Central memory CD8-positive, alpha-beta T cell (primary cell): ENCODE measurements at places on chromosomes 12 and 14.

GRCh38 chr12:22951206-22951605 is 326.2 kb downstream of the ETNK1 start:
- DNase-seq = no peak

GRCh38 chr14:49594347-49595091 is 4.2 kb upstream of the LRR1 start:
- DNase-seq = no peak

DNA sequence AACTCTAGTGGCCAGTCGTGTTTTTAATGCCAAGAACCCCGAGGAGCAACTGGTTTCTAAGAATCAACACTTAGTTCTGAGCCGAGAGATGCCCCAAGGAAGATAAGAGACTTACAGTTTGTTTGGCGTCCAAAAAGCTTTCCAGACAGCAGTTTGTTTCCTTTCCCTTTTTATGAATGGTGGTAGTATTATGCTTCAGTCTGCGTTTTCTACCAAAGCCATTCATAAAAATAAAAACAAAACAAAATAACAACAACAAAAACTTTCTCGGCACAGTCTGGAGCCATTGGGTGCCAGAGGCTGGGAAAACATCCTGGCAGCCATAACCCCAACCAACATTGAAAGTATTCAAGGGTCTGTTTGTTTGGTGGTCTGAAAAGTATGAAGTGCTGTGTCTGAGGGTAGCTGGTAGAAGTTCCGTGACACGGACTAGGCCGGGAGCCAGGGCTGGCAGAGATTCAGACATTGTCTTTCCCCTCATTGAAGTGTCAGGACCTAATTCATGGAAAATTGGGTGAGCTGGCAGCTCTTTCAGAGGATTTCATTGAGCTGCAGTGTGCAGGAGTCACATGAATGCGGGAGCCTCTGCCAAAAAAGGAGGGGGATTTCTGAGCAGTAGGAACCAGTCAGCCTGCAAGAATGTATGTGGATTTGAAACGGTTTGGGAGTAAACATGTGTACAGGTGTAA is 124.2 kb downstream of the HMGA2 start:
- no peak for DNase-seq

DNA sequence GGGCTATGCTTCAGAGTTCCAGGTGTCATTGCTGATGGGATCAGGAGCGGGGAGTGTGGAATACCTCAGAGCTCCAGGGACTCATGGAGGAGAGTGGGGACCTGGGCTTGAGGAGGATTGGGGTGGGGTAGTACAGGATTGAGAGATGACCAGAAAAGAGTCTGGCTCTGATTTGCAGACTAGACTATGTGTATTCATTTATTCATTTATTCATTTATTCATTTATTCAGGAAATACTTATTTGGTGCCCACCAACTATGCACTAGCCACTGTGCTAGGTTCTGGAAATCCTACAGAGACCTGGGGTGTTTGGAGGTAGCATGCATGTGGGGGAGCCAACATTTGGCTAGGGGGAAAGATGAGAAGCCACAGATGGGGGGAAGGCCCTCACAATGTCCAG is 871 bp upstream of the KRT83 start:
- DNase-seq = no peak

- DNase-seq = no peak
These were observed 180.2 kb upstream of the PZP start for GRCh38 chr12:9388379-9388778.

DNA sequence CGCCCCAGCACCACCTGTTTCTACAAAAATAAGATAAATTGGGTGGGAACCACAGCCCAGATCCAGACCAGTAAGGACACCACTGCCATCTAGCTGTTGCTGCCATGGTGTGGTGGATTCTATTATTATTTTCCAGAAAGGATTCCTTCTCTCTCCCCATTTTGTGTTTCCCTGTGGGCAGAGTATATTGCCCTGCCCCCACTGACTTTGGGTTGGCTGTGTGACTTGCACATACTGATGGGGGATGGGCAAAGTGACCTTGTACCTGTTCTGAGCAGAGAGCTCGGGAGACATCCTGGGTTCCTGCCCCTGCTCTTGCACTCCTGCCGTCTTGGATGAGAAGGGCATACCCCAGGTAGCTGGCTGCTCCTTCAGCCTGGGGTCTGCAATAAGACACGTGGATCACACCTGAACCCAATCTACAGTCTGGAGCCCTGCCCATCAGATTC is 24.3 kb downstream of the MOAP1 start:
- no peak for DNase-seq

DNA sequence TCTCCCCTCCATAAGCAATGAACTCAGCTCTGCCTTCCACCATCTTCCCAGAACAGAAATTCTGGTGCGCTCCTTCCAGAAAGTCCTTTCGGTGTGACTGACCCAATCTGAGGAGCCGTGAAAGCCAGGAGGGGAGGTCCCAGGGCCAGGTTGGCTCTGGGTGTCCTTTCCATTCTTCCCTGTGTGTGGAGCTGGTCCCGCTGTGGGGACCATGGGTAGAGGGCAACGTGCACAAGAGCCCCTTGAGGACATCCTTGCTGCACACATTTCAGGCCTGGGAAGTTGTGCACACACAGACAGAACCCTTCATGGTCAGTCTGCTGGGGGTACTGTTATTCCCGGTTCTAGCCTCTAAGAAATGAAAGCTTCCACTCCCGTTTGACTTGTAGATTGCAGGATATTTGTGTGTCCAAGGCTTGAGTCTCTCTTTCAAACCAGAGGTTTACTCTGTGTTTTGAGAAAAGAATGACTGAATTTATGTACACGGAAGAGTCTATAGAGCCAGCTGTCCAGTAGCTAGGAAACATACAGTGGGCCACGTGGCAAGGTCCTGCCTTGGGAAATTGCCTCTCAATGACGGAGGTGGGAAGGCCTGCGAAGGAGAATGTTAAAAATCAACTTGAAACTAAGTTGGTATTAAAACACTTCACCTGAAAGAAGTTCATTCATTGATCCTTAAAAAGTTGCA is 10.1 kb downstream of the NFKBIA start:
- no peak for DNase-seq

DNA sequence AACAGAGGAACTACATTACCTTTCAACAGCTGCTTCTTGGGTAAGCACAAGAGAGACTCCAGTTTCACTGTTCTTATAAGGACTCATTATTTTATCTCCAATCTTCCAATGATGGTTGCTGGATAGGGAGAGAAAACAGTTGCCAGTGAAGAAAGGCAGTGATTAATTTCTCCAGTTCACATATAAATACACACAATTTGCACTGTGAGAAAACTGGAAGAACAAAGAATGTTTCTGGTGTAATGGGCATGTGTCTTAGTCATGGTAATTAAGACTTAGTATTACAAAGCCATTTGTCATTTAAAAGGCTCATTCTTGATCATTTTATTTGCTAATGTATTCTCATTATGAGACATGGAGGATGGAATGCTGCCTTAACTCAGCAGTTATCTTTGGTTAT is 78.0 kb upstream of the FAR2 start:
- DNase-seq = no peak

DNA sequence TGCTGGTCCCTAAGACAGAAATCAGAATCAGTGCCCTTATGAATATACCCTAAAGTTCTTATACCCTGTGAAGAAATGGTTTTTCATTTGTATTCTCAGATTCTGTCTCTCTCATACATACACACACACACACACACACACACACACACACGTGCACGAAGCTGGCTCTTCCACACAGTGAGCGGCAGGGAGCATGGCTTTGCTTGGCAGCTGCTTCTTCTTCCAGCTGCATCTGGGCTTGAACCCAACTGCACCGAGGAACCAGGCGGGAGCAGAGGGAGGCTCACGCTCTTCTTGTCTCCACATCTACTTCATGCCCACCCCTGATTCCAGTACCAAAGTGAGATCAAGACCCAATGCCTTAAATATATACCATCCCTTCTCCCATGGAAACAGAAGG is 19.4 kb downstream of the GRIN2B start:
- DNase-seq = no peak

DNA sequence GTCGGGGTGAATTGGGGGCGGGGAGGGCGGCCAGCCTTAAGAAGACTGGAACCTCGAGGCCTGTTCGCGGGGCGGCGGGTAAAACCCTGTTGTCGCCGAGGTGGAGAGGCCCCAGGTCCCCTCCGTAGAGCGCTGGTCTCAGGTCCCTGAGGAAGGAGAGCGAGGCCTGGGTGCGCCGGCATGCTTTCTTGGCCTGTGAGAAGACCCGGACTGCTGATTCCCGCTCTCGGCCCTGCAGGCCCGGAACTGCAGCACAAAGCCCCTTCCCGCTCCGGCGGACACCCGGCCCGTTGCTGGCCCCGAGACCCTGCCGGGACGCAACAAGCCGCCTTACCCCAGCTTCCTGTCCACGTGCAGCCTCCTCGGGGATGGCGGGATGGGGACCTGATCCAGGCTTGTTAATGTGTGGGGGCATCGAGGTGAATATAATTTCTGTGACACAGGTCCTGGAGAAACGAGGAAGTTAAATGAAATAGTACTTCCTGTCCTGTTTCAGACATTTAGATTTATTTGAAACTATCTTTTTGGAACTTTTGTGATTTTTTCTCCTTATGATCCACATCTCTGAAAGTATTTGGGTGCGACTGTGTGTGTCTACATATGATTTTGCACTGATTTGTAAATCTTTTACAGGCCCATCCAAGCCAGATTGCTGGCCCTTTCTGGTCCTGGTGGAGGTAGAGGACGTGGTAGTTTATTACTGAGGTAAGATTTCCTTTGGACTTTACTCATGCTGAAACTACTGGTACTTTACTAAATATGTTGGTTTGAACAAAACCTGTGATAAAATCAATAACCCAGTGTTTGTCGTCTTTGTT is 600 bp downstream of the PNN start:
- DNase-seq = no peak

DNA sequence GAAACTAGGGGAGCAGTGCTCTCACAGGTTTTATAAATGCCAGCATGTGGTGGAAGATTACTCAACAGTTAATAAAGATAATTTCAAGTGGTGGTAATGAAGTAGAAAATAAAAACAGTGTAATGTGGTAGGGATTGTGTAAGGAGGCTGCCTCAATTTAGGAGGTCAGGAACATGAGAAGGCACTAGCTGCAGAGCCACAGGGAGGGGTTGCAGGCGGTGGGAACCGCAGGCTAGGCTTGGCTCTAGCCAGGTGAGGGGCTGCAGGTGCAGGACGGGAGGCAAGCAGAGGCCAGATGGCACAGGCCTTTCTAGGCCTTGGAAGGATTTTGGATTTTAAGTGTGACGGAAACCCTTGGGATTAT is 768 bp downstream of the METTL25 start:
- DNase-seq = no peak

DNA sequence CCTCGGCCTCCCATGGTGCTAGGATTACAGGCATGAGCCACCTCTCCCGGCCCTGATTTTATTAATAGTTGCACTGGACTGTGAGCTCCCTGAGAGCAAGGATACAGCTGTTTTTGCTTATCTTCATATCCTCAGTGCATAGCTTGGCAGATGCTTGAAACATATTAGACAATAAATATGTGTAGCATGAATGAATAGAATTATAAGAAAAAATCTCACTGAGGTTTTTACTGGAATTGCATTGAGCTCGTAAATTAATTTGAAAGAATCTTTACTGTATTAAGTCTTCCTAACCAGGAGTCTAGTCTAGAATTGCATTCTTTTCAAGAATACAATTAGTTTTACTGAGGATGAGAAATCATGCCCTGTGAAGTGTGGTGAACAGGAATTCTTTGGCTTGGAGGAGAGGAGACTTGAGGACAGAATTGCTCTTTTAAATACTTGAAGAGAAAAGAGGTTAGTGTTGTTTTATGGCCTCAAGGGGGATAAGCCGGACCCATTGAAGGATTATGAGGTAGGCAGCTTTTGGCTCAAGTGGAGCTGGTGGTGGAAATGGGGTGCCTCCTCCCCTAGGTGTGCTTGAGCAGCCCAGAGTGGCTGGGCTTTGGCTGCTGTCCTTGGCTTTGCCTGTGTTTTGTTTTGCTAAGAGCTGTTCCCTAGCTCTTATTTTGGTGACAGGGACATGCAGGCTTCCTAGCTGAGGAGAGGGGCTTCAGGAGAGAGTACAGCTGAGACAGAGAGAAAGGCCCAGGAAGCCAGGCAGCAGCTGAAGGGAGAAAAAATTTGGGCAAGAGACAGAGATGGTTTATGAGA is 34.0 kb downstream of the PLEKHD1 start:
- no peak for DNase-seq

- DNase-seq = no peak
These were observed 5.9 kb downstream of the UBE3B start for GRCh38 chr12:109483346-109483745.

GRCh38 chr14:101221549-101222160 is 318.1 kb upstream of the RTL1 start:
- no peak for DNase-seq

GRCh38 chr12:56565510-56566101 is 44.0 kb downstream of the RBMS2 start:
- DNase-seq = no peak

DNA sequence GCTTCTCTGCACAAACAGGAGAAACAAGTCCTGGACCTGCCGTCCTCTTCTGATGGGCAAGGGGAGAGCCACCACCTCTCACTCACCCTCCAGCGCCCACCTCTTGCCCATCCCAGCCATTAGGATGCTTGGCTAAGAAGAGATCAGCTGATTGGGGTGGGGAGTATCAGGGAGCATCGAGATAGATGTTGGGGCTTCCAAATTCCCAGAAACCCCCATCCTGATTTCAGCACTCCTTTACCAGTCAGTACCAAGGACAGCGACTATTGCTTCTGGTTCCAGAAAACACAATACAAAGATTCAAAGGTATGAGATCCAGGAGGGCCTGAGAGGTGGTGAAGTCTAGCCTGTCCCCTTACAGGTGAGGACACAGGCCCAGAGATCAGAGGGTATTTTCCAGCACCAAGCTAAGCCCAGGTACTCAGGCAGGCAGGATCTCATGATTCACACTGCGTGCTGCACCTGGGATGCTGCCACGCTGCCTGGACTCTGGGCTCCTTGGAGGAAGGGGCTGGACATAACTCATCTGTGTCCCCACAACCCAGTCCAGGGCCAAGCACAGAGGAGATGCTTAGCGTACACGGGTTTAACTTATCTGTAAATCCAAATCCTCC is 76.6 kb downstream of the TUNAR start:
- DNase-seq = no peak

- DNase-seq = no peak
These were observed 34.8 kb upstream of the TSPAN9 start for GRCh38 chr12:3042394-3042793.

DNA sequence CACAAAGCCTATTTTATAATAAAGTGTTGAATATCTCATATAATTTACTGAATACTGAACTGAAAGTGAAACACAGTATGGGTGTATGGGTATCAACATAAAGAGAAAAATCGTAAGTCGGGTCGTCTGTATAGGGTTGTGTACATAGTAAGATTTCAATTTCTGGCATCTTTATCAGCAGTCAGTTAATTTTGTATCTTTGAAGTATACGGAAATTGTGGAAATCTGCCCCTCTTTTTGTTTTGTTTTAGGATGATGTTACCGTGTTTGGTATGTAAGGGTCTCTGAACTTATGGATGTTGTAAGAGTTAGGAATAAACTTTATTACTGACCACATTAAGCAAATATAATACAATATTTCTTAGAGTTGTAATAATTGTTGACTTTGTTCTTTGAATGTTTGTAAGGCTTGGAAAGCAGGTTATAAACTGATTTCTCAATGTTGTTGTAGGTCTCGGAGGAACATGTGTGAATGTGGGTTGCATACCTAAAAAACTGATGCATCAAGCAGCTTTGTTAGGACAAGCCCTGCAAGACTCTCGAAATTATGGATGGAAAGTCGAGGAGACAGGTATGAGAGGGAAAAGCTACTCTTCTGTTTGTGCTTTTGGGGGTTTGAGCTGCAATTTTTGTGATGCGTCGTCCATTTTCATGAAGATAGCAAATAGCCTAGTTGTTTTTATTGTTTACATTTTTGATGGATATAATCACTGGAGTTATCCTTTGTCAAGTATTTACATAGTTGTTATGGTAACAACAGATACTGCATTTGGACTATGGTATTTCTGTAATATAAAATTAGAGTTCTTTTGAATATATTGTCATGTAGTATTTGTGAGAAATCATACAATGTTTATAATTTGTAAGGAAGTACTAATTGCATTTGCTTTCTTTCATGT is 12.0 kb downstream of the EID3 start:
- no peak for DNase-seq
